ENCODE measurements at places on chromosomes 3 and 15.

GRCh38 chr3:29410220-29410619, 129.3 kb downstream of the RBMS3 start:
- DNase-seq: no peak

DNA sequence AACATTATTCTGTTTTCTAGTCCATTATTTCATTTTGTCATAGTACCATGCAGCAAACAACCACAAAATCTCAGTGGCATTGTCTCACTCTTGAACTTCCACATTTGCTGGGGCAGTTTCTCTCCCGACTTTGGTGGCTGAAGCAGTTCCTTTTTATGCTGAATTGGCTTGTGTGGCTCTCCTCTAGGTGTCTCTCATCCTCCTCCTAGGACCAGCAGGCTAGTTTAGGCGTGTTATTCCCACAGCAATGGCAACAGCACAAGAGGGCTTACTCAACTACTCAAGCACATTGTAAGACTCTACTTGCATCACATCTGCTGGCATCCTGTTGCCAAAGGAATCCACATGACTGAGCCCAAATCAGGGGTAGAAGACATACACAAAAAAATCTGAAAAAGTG, 201.8 kb upstream of the KCNH8 start:
- no peak for DNase-seq

DNA sequence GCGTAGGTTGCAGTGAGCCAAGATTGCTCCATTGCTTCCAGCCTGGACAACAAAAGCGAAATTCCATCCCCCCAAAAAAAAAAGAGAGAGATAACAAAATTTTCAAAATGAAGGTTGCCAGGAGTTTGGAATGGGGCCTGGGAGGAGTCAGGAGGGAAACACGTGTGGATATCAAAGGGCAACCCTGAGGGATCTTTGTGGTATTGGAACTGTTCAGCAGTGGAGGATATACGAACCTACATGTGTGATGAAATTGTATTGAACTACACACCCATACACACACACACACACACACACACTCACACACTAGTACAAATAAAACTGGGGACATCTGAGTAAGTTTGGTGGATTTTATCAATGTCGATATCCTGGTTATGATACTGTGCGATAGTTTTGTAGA, 61.8 kb downstream of the RBPMS2 start:
- no peak for DNase-seq

- no peak for DNase-seq
Measured at GRCh38 chr15:69328739-69329138, 30.0 kb downstream of the PAQR5 start.

DNA sequence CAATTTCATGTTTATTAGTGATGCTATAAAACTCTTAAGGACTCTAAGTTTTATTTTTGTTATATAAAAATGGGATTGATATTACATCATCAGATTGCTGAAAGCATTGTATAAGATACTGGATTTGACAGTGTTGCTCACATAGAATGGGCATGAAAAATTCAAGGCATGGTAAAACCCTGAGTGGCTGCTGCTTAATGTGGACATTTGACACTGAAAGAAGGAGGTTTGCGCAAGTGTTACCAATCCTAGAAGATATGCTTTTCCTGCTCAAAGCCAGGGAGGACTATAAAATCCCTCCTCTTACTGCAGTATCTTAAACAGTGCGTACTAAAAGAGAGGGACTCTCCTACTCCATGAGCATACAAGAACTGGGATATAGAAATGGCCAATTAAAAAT, 65.8 kb upstream of the PTX3 start:
- DNase-seq: no peak

- DNase-seq: no peak
Measured at GRCh38 chr3:13017361-13018042, 55.7 kb downstream of the IQSEC1 start.

GRCh38 chr3:44023961-44024593, 217.6 kb upstream of the TOPAZ1 start:
- DNase-seq: no peak

DNA sequence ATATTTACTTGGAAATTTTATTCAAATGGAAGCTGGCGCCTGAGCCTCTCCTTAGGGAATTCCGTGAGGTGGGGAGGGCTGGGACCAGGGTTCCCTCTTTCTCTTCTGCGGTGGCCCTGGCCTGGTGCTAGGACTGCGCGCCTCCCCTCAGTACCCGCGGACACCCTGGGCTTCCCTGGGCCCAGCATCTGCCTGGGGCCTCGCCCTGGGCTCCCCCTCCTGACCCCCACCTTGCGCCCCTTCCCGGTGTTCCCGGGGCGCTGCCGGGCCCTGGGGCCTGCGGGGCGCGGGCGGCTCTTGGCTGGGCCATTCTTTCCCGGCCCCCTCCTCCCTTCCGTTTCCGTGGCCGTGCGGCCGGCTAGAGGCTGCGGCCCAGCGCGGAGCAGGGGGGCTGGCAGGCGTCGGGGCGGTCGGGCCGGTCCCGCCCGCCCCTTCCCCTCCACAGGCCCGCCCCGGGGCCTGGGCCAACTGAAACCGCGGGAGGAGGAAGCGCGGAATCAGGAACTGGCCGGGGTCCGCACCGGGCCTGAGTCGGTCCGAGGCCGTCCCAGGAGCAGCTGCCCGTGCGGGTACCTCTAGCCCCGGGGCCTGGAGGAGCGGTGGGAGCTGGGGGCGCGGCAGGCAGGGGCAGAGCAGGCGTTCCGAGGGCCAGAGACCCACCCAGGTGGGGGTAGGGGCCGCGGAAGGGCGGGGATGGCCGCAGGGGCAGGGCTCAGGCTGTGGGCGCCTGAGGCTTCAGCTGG, at the start of gene FES:
FES (plus strand) TSS at position 529 of the 743 bp plus-strand sequence. CDS start 542 bp downstream, outside the sequence.
- no peak for DNase-seq

GRCh38 chr3:25427942-25428788, at the start of gene RARB:
Gene RARB, plus strand, starts transcription at chr3:25428263. Its CDS starts 469 bp downstream, at chr3:25428732.
- no peak for DNase-seq

DNA sequence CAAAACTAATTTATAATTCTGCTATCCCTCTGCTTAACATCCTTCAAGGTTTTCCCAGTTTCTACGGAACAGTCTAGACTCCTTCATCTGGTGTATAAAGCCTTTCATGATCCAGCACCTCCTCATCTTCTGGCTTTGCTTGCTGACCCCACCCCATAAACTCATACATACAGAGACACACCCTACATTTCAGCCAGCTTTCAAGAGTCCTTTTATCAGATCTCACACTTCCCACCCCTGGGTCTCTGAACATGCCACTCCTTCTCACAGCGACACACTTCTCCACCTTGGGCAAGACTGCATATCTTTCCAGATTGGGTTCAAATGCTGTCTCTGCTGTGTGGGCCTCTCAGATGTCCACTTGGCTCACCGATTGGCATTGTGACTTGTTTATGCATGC, 166.8 kb upstream of the LPP start:
- no peak for DNase-seq

GRCh38 chr15:80489030-80489594, 84.9 kb downstream of the ARNT2 start:
- DNase-seq: no peak

DNA sequence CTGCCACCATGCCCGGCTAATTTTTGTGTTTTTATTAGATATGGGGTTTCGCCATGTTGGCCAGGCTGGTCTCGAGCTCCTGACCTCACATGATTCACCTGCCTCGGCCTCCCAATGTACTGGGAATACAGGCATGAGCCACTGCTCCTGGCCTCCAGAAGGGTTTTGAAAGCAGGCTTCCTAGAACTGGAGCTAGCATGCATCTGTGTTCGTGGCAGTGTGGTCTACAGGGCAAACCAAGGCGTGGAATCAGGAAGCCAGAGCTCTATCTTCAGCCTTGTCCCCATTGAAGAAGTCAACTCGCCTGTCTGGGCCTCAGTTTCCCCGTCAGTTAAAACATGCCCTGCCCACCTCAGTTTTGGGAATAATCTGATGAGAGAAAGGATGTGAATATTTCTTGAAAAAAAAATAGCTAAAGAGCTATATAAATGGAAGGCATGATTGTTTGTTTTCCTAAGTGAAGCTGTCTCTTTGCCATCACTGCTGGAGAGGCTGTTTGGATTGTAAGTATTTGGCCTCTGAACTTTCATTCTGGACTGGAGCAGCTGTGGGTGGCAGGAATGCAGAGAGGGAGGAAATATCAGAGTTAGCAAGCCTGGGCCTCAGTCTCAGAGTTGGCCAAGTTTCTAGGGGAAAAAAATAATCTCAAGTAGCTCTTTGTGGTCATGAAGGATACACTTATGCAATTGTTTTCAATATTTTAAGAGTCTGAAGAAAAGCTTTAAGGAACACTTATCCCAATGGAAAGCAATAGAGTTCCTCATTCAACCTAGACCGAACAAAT, 36.5 kb upstream of the UACA start:
- no peak for DNase-seq

GRCh38 chr15:101501703-101502373, 12.3 kb upstream of the PCSK6 start:
- no peak for DNase-seq

DNA sequence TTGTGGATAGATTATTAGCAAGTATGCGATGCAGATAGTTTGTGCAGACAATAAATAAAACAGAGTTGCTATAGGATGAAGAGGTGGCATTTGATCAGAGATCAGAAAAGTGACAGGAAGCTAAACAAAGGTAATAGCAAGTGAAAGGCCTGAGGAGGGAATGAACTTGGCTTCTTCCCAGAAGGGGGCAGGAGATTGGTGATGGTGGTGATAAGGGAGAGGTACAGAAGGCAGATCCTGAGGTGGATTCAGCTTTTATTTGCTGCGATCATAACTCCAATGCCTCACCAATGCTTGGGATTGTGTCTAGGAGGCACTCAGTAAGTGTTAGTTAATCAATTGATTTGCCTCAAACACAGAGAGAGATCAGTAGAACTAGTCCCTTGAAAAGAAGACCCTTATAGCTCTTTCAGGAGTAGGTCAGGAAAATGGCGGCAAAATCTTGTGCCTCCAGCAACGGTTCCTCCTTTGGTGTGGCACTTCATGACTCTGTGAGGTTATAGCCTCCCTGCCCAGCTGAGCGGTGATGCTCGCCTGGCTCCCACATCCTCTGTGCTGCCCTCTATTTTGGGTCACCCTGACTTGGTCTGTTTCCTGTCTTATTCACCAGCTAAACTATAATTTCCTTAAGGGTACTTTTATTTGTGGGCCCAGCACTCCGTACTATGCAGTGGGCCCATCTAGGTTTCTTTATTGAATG, 37.5 kb downstream of the TGFBR2 start:
- DNase-seq: no peak

DNA sequence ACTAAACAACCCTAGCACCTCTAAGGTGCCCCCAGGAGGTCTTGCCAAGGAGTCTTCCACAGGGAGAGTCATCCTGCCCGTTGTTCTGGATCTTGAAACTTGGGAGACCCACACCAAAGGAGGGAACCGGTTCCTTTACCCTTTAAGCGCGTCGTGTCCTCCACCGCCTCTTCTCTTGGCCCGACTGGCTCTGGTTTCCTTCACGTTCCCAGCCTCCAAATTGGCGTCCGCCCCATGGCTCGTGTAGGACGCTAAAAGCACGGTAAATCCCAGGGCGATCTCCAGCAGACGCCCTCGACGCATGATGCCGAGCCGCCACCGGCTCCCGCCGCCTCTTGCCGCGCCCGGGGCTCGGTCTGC, 1.1 kb downstream of the FBN1 start:
- no peak for DNase-seq

GRCh38 chr15:64029110-64029509, 17.2 kb downstream of the DAPK2 start:
- peak; percentile 41 for DNase-seq

- DNase-seq: no peak
Measured at GRCh38 chr15:41506796-41507341, 6.8 kb downstream of the LTK start.

DNA sequence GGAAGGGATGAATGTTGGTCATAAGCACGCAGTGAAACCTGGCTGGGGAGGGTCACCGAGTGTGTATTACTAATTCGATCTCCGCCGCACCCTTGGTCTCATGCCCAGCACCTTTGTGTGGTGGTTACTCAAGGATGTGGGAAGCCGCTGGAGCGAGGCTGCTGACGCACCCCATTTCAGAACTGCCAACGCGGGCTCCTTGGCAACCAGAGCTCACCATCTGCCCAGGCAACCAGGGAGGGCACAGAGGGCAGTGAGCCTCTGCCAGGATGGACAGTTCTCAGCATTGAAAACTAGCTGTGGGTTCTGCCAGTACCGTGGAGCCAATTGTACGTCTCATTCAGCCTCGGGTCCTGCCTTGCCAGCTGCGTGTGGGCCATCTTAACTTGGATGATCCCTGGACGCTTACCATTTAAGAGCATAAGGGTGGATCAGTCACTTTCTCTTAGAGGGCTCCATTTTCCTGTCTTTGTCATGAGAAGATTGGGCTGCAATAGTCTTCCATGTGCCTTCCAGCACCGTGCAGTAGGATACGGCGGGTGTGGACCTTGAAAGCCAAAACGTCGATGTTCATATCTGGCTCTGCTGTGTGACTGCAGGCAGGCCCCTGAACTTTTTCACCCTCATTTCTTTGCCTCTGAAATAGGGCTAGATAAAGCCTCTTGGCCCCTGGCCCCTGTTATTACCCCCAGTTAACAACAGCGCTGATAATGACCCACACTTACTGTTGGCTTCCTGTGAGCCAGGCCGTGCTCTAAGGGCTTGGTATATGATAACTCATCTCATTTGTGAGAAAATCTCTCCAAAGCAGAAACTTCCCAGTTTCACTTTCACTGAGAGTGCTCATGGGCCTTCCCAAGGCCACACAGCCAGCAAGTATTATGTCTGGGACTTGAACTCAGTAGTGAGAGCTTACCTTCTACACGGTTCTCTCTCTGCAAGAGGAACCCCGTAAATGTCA, 238.8 kb downstream of the OPA1 start:
- no peak for DNase-seq

DNA sequence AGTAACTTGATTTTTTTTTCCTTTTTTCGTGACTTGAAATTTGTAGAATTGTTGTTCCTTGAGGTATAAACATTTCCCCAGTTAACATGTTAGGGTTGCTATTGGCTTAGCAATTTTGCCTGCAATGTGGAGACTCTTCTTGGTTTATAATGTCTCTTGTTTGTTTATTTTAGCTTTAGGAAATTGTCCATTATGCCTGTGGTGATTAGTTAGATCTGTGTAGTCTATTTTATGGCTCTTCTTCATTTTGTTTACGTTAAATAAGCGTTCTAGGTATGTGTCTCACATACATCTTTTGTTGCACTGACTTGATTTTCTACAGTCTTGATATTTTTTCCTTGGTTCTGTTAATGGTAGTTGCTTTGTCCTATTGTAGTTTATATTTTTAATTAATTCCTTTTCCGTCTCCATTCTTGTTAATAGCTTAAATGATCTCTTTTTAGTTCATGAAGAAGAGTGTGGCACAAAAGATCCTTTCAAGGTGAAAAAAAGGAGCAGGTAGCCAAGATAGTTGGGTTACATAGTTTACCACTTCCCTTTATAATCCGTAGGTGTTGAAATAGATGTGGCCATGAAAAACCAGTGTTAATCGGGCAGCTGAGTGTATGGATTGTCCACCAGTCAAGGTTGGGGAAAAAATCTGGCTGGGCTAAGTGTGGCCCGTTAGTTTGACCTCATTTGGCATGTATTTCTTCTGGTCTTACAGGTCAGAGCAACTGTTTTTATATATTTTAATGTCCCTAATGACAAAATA, 12.1 kb downstream of the IQGAP1 start:
- no peak for DNase-seq

GRCh38 chr15:58392141-58392540, 39.6 kb upstream of the LIPC start:
- no peak for DNase-seq

- DNase-seq: no peak
Measured at GRCh38 chr15:59011262-59011952, 23.9 kb downstream of the RNF111 start.

Measured in NCI-H1930 (cell line).